ENCODE measurements at places on chromosomes 2 and 18.

DNA sequence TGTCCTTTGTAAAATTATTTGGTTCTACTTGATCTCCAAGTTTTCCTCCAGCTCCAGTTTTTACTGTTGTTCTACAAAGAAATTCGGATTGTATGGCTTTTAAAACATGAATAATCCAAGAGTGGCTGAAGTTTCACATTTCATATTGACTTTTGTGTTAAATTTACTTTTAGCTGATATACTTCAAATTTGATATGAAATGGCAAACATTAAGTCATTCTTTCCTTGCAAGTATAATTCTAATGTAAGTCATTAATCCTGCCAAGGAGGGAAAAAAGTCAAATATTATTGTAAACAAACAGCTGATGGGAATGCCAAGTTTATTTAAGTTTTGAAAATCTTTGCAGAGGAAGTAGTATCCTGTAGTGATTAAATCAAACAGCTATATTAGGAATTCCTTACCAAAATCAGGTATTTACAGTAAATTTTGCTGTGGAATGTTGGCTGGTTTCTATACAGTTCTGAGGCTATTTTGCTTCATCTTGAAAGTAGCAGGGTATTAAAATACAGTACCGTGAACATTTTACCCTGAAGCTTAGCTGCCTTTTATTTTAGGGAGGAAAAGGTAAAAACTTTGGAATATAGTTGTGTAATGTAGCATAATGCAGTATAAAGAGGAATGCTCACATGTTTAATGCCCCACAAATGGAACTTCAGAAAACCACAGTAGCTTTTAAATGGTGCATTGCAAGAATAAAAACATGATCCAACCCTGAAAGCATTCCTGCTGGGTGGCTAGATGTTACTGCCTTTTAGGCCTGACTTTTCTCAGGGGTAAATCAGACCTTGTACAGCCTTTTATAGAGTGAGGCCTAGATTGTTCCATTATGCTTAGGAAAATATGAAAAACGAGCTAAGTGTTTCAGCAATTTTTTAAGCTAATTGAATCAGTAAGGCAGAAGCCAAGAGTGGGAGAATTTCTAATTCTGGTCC, 62.7 kb upstream of the NT5C1B start:
- DNase-seq: peak; percentile 13

- no peak for DNase-seq
These were observed 13.0 kb downstream of the CXCR4 start for GRCh38 chr2:136104977-136105376.

DNA sequence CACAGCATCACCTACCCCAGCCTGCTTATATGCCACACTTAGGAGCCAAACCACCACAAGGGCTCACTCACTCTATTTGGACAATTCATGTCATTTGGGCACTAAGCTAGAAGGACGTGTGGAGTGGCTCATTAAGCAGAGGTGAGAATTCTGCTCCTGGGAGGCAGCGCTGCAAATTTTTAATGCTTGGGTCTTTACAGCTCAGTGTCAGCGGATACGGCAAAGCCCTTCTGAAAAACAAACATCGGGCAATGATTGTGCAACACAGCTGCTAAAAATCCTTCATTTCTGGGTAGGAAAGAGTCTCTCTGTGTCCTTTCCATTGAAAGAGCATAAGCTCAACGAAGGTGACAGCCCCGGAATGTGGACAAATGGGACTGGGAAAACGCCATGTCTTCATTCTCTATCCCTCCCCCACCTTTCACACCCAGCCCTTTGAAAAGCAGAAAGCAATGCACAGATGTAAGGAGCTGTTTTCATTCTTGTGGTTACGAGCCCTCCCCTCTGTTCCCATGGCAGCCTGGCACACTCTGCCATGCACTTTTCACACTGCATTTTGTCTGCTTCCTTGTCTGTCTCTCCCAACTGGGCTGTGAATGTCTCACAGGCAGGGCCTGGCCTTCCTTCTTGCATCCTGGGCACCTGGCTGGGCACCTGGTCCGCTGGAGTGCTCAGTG, 16.0 kb downstream of the TMEM177 start:
- DNase-seq: peak; percentile 18

GRCh38 chr2:46163098-46163430, 134.1 kb upstream of the EPAS1 start:
- no peak for DNase-seq

DNA sequence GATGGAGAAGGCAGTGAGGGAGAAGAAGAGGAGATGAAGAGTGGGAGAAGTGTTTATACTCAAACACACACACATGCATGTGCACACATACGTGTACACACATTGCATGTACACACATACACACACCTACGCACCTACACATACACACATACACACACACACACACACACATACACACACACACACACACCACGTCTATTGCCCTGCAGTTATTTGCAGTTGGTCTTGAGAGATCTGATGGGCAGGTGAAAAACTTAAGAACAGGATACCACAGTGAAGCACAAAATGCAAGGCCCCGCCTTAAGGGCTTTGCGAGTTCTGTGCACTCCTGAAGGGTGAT, 190.2 kb downstream of the MYCN start:
- no peak for DNase-seq

DNA sequence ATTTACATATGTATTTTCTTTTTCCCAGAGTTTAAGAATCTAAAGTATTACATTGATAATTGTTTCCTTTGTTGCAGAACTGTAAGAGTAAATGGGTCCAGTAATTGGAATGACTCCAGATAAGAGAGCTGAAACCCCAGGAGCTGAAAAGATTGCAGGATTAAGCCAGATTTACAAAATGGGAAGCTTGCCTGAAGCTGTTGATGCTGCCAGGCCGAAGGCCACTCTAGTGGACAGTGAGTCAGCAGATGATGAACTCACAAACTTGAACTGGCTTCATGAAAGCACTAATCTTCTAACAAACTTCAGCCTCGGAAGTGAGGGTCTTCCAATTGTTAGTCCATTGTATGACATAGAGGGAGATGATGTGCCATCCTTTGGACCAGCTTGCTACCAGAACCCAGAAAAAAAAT, 183.8 kb upstream of the STON1 start:
- DNase-seq: peak; percentile 78

GRCh38 chr18:9869715-9870430, 15.9 kb upstream of the TXNDC2 start:
- DNase-seq: peak; percentile 63

- DNase-seq: no peak
These were observed 52.2 kb downstream of the CYB5A start for GRCh38 chr18:74239567-74239966.
